ENCODE measurements at places on chromosomes 11 and 22.

DNA sequence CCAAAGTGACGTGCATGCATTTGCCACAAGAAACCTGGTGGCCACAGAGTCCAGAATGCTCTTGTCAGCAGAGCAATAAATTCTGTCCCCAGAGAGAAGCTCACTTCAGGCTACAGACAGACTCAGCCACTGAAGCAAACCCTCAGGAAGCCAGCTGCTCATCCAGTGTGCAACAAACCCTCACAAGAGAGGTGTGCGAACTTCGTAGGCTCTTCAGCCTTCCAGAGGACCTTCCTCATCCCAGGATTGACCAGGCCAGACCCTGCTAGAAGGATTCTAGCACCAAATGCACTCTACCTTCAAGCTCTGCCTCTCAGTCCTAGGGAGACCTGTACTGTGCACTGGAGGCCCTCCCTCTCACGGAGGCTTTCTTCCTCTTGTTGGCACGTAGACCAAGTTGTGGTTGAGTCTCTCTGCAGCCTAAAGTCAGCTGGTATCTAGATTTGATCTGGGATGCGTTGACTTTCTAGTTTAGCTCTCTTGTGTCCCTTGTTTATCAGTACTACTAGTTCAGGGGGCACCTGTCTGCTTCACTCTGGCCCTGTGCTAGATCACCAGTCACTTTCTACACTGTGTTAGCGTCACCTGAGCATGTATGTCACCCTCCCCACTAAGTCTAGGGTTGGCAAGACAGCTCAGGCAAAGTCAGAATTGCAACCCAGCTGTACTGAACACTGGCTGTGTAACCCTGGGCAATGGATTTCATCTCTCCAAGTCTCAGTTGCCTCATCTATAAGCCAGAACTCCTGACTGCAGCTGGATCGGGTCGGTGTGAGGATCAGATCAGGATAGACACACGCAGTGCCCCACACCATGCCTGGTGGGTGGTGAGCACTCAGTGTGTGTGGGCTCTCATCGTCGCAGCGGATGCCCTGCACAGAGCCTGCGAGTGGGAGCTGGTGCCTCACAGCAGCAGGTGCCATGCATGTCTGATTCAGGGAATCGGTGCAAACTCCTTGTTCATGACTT, 22.1 kb upstream of the TMPRSS13 start:
- DNase-seq = peak; percentile 76

DNA sequence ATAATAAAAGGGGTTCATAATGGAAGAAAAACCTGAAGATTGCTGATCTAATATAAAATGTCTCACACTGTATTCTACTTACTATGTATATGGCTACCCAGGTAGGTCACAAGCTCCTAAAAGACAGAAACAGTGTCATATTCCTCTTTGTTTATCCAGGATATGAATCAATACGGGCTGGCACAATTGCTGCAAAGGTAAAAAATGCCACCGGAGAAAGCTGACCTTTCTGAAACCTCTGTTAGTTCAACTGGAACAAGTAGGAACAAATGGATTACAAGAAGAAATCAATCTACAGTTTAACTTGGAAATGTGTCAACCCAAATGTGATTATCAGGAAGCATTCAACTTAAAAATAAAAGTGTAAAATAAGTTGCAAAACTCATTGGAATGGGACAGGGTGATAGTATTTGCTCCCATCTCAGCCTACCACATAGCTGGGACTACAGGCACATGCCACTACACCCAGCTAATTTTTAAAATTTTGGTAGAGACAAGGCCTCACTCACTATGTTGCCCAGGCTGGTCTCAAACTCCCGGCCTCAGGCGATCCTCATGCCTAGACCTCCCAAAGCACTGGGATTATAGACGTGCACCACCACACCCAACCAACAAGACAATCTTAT, 27.6 kb downstream of the SLC35F2 start:
- DNase-seq = no peak

- DNase-seq = no peak
Observed at GRCh38 chr11:132466983-132467382, 1065.3 kb downstream of the OPCML start.

DNA sequence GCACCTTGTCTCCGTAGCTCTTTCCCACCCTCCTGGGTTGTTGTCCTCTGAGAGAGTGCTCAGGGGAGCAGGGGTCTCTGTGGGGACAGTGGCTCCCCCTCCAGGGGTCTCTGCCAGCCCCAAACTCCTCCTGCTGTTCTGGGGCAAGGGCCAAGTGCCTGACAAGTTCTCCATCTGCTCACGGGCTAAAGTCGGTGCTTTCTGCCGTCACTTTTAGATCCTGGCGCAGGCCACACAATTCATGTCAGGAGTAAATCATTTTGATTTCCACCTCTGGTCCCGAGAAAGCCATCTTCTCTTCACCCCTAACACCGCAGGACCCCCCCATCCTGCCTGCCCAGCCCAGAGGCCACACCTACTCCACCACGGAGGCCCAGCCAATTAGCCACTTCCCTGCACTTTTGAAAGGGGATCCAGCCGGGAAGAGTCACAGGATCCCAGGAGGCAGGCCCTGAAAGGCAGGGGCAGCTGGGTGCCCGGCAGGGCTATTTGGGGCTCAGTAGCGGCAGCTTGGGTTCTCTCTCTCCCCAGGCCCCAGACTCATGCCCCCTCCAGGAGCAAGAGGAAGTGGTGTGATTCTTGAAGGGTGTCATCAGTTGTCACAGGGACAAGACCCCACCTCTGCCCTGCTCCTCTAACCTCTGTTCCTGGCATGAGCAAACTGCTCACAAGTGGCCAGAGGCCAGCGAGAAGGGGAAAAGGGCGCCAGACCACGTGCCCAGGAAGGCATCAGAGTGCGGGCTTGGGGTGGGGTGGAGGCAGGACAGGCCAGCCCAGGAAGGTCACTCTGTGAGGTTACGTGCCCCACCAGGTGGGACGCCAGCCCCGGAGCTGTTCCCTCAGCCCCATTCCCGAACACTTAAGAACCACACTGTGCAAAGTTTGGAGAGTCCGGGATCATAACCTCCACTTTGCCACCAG, 1.3 kb downstream of the MACROD1 start:
- no peak for DNase-seq

GRCh38 chr11:57547854-57548377, 10.5 kb downstream of the SMTNL1 start:
- DNase-seq = no peak

DNA sequence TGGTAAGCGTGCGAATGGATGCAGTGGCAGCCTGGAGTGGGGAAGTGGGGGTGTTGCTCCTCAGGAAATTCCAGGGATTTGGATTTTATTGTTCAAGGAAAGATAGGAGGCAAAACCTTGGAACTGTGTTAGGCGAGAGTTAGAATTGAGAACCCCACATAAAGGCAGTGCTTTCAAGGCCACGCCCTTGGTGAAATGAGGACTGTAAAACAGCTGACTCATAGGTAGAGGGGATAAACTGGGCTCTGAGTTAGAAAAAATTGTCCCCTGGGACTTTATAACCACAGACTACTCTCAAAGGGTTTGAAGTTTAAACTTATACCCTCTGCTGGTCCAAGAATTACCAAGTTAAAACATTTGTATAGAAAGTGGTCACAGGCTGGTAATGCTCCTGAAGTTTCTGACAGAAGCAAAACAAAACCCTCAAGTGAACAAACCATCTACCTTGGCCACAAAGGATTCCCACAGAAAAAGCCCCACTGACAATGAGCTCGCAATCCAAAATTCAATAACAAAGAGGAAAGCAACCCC, 250.3 kb upstream of the TBCEL start:
- no peak for DNase-seq

DNA sequence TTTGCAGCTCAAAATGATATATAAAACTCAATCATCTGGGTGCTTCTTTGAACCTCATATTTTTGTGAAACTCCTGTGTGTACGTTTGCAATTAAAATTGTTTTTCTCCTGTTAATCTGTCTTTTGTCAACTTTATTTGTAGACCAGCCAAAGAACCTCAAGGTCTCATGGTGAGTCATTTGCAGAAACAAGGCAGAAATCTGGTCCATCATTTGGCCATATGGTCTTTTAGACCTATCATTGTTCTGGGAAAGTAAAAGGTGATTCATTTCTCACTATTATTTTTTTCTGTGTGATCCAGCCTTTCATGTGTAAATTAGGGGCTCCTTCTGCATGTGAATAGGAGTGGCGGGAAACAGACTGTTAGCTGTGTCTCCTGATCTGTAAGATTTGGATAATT, 399.1 kb upstream of the DDI1 start:
- DNase-seq = no peak

DNA sequence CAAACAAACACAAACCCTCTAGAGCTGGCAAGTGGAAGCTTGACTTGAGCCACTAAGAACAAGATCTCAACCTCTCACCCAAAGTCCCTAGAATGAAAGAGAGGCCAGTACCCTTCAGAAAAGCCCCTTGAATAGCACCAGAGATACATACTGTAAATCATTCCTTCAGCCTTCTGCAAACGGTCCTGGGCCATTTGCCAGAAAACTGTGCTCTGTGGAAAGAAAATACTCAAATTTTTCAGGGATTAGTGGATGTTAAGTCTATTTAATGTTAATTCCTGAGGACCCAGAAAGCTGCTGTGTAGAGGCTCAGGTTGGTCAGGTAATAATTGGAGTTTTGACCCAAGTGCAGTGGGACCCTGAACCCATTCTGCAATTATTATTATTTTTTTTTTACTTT, 16.9 kb downstream of the SERPINH1 start:
- no peak for DNase-seq

DNA sequence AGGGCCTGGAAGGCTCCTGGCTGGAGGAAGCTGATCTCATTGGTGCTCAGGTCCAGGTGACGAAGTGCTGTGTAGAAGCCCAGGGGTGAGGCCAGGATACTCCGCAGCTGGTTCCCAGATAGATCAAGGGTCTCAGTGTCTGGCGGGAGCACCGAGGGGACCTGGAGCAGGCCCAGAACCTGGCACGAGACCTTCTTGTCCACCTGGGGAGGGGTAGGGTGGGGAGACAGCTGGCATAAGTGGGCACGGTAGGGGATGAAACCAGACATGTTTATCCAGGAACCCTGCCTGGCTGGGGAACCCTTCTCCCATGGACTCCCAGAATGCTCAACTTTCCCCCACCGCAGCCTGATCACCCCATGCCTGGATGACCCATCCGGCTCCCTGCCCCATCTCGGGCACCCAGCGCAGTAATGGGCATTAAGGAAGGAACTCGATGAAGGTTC, 9.2 kb downstream of the LRRC32 start:
- no peak for DNase-seq

DNA sequence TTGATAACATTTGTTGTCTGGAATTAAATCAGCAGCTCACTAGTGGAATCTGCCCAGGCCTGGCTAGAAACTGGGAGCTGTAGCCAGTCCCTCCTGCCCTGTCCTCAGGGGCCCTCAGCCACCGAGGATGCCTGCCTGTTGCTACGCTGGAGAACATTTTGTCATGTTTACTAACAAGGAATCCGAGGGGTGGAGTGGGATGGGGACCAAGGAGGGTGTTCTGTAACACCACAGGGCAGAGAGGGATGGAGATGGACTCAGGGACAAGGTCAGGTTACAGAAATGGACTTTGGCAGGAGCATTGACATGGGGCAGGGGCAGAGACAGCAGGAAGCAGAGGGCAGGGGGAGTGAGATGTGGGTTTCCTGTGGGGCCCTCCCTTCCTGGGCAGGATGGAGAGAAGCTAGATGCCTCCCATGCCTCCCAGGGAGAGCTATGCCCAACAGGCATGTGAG, 45.8 kb upstream of the AMPD3 start:
- DNase-seq = no peak

DNA sequence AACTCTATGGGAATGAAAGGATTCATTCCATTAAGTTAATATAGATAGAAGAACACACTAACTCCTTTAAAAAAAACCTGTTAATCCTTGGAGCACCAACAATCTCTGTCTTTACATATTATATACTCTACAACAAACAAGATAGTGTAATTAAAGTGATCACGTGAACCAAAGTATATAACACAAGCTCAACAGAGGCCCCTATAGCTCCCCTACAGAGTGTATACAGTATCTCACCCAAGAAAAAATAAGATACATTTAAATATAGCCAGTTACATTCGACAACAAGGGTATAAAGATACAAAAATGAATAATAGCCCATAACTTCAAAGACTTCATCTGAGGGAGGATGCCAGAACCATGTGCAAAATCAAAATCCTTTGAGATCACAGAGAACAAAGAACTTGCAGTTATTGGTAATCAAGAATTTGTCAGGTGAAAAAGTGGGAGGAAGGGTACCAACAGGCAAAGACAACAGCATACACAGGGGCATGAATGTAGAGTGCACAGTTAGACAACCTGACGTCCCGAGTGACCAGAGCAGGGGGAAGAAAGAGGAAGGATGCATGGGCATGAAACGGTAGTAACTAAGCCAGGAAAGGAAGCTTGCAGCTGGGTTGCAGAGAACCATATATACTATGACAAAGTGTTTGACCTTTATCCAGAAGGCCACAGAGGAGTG, 4.7 kb downstream of the FCHSD2 start:
- peak; percentile 59 for DNase-seq

DNA sequence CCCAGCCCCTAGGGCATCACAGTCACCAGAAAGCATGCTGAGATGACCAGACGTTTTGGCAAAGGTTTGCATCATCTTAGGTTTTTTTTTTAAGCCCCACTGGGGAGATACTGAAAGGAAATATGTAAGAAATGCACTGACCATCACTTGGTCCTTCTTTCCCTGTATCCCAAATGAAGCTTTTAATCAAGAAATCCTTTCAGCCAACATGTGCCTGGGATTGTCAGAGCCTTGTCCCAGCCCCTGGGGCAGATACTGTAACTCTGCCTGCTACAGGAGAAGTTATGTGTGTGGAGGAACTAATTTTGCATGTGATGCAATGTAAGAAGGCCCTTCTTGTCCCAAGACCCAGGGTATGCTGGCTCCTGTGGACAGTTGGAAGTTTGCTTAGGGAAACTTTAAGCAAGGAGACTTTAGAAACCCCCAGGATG, 65.6 kb downstream of the PPFIBP2 start:
- no peak for DNase-seq

- DNase-seq = no peak
Observed at GRCh38 chr11:74282914-74283371, 28.5 kb downstream of the P4HA3 start.

DNA sequence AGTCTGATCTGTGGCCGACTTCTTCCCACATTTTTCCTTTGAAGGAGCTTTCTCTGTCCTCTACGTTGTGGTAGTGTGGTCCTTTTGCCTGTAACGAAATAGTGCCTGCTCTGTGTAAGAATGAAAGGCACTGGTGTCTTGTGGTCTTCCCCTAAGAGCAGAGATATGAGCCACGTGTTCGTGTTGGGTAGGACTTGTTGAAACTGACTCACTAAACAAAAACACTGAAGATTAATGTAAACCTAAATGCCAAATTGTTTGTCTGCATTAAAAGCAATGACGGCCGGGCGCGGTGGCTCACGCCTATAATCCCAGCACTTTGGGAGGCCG, 10.1 kb upstream of the RPS3 start:
- no peak for DNase-seq

DNA sequence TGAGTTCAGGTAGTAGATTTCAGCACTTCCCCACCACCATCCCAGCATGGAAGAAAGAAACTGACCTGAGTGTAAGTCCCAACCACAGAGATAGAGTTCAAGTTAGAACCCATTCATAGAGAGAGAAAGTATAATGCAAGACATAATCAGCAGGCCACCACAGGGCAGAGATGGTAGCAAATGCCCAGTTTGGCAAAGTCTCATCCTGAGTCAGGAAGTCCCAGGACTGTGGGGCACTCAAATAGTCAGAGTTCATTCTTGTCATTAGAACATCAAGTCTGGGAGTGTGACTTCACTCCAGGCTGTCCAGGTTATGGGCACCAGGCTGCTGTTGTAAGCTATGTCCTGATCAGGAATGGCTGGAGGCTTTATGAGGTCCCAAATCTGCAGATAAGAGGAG, 72.0 kb upstream of the USP47 start:
- DNase-seq = no peak

All from Karpas-422 (cell line).